ENCODE measurements at places on chromosomes 12 and 14.
A peak's percentile ranks its signal among the peaks of the same experiment; 100 is the strongest.

- DNase-seq, result no peak
These were observed 6.1 kb upstream of the CD9 start for GRCh38 chr12:6193853-6194815.

DNA sequence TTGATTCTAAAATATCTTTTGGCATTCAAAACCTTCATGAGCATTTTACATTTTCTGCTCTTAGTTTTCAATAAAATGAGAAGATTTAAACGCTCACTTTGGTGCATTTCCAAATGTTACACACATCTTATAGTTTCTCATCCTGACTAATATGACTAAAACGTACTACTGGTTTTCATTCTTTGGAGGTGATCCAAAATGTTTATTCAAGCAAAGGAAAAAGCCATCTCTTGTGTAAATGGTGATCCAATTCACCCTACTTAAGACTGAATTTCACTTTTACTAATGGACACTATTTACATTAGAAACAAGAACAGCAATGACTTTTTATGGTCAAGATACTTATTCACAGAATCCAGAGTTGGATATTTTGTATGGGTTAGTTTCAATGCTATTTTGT is 86.6 kb downstream of the KITLG start:
- no peak for DNase-seq

GRCh38 chr12:76356071-76356470 is 7.9 kb upstream of the BBS10 start:
- no peak for DNase-seq

- DNase-seq, result no peak
These were observed 299.0 kb upstream of the PPFIA2 start for GRCh38 chr12:82058197-82058596.

DNA sequence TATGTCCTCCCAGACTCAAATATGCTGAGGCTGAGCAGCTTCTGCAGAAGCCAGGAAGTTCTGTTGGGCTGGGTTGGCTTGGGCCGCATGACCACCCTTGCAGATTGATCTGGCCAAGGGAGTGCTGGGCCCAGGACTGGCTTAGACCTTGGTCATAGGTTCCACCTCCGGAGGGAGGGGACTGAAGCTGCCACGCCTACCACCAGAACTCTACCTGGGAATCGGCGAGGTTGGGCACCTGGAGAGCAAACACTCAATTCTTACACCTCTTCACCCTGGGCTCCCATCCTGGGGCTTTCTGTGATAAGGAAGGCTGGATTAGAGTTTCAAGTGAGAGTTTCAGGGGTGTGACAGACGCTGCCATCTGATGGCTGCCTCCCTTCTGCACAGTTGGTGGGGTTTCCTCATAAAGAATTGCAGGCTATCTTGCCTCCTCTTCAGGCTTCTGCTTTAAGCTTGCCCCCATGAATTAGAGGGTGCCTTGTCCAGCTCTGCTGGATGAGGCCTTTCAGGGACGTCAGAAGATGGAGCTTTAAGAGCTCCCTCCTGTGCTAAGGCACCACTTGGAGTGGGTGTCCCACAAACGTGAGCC is 5.8 kb downstream of the SLC24A4 start:
- DNase-seq, result no peak

GRCh38 chr14:54450535-54450934 is 9.4 kb upstream of the CNIH1 start:
- DNase-seq, result no peak

GRCh38 chr14:68561531-68562007 is 231.3 kb downstream of the ZFP36L1 start:
- no peak for DNase-seq

GRCh38 chr14:75427482-75428229 is at the start of gene JDP2:
Gene JDP2, plus strand, starts transcription at chr14:75428022. Its CDS starts 9,899 bp downstream, at chr14:75437921.
- DNase-seq, result peak; percentile 60

- DNase-seq, result peak; percentile 29
These were observed 525.2 kb upstream of the CCDC196 start for GRCh38 chr14:65961004-65961403.

- no peak for DNase-seq
These were observed 73.7 kb downstream of the FOXN3 start for GRCh38 chr14:89343356-89343755.

- no peak for DNase-seq
These were observed 888 bp upstream of the EEA1 start for GRCh38 chr12:92929983-92930382.

DNA sequence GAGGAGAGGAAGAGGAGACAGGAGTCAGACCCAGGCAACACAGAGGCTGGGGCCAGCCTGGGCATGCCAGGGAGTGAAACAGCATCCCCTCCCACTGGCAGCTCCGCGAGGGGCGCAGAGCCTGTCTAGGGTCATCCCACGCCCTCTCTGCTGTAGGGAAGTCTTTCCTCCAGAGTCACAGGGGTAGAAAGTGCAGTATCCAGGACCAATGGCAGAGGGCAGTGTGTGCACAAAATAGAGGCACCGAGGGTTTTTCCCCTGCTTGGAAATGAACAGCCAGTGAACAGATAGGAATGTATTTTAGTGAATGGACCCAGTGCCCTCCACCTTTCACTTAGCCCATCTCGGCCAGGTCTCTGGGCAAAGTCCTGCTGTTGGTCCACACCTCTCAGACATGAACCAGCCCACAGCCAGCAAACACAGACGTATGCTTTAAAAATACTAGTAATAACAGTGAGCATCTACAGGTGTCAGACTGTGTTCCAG is 9.4 kb upstream of the KRT74 start:
- DNase-seq, result peak; percentile 64

DNA sequence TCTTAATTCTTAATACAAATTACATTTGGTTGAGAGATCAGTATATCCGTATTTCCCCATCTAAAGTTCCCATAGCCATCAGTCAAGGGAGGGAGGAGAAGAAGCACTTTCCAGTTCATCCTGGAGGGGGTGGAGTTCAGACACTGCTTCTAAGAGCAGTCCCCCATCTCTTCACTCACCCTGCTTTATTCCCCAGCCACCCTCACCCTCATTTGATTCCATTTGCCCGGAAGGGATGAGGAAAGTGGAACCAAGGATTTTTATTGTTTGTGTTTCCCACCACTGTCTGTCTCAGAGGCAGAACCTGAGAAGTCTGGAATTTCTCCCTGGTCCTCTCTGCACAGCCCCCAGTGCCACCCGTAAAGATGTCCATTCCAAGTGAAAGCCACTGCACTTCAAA is 134.2 kb upstream of the HIF1A start:
- DNase-seq, result no peak

DNA sequence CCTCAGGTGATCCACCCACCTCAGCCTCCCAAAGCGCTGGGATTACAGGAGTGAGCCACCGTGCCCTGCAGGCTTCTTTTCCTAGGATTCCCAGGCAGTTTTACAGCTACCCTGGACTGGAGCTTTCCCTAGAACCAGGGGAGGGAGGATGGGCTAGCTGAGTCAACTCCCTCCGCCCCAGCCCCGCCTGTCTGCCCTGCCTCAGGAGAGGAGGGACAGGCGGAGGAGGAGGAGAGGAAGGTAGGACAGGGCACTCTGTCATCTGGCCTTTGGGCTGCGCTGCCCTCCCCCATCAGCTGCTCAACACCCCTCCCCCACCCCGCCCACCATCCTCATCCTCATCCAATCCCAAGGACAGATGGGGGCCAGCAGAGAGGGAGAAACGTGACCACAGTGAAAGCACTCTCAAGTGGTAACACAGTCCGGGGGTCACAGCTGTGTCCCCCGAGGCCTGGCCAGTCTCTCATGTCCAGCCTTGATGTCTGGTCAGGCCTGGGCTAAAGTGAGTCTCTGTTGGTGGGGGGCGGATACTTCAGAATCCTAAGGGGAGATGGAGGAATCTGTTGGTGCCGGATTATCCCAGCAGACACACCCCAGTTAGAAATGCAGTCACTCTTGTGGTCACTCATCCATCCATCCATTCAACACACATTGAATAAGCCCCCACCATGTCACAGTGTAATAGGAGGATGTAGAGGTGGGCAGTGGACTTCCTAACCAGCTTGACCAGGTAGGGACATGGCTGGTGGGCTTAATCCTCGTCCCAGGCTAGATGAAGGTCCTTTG is 12.3 kb downstream of the FIGNL2 start:
- peak; percentile 39 for DNase-seq
